Effector memory CD8-positive, alpha-beta T cell (primary cell): ENCODE measurements at places on chromosomes 6 and 20.

- no peak for DNase-seq
These were observed 5.8 kb downstream of the OLIG3 start for GRCh38 chr6:137488150-137489045.

DNA sequence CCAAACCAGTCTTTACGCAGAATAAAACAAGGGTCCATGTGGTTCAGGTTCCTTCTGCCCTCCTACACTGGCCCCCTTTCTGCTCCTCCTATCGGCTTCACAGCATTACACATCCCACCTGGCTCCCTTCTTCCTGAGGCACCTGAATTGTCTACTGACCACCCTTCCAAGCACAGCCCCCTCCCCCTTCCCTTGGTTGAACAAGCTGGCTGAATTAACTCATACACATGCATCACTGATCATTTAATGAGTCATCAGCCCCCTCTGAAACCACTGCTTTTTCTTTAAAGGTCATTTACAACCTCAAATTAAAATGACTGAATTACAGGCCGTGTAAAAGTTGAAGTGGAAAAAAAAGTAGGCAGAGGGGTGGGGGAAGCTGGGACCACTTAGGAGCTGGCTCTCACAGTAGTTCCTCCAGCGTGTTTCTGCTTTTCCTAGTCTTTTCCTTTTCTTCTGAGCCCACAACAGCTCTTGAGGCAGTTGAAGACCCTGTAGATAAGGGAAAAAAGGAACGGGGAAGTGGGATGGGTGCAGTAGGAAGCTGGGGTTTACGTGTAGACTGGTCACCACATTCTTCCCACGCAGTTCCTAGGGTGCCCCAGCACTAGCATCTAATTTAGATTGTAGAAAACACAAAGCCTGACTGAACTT lies 67.6 kb downstream of the FYN start:
- DNase-seq = no peak

- DNase-seq = no peak
These were observed 6.3 kb upstream of the PARD6B start for GRCh38 chr20:50724851-50725723.

DNA sequence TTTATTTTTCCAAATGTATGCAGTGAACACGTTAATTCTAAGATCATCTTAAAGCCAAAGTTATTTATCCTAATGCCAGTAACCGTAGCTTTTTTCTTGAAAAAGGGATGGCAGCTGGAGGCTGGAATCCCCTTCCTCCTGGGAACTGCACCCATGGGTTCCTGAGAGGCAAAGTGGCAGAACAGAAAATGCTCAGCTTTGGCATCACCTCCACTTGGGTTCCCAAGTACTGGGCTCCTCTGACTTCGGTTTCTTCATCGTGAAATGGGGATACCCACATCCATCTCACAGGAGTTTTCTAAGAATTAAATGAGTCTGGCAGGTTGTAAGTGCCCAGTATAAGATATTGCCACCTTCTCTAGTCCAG lies 6.2 kb upstream of the DDX43 start:
- no peak for DNase-seq

DNA sequence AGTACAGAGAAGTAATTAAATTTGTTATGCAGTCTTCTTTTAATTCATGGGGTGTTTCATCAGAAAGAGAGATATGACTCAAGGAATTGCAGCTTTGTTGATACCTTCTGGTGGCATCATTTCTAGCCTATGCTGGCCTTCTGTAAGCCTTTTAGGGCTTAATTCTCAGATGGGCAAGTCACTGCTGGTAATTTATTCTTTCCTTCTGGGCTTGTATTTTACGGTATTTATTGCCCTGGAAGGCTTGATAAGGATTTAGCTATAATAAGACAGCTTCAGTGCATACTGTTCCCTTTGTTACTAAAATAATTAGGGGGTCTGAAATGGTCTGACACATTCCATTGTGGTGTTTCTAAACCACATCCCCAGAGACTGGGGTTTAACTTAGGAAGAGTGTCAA lies 57.9 kb upstream of the EMILIN3 start:
- DNase-seq = no peak

DNA sequence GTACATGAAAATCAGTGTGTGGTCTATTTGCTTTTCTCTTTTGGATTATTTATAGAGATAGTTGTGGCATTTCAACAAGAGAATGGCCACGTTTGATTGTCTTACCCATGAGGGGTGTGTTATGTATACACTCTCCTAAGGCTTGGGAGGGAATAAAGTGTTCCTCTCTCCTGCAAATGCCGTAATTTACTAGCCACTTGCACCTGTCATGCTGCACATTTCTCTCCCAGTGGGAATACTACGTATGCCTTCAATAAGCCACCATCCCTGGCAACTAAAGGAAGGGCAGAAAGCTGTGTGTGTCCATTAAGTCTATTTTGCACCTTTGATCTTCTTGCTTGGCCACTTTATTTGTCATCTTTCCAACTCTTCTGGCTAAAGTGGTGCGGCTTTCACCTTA lies 541.2 kb downstream of the QKI start:
- no peak for DNase-seq

GRCh38 chr20:3330046-3330741 lies 77.3 kb downstream of the DNAAF9 start:
- DNase-seq = no peak

DNA sequence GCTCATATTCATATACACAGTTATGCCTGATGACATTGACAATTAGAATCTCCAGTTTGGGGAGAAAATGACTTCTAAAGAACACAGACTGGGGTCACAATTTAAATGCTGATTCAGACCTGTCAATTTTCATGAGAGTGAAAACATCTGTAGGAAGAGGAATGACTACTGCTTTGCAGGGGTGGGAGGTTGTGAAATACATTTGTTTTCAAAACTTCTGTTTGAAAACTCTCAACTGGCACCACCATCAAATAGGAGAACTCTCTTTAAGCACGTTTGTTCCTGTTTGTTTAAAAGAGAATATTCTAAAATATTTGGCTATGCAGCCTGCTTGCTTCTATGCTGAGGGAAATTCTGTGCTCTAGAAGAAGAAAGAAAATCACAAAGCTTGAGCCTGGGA lies 50.8 kb upstream of the ADGRF5 start:
- no peak for DNase-seq
